ENCODE measurements at places on chromosomes 4 and X. TPM values are rescaled to one million over a fixed set of nuclear protein-coding genes. Genes with fewer than 3 reads are reported as not detected.
A peak's percentile ranks its signal among the peaks of the same experiment; 100 is the strongest.

The TCEAL8 gene
- 145 TPM for polyA plus RNA-seq

The CRMP1 gene
- polyA plus RNA-seq: 51.0 TPM

GRCh38 chr4:138671606-138672084 lies 343.9 kb upstream of the NOCT start:
- no peak for DNase-seq

GRCh38 chr4:165326831-165327210 lies 648 bp upstream of the MSMO1 start:
- DNase-seq: peak; percentile 8

GRCh38 chr4:10721616-10722015 lies 37.0 kb upstream of the CLNK start:
- DNase-seq: no peak

GRCh38 chr4:68180849-68181526 lies 51.3 kb upstream of the TMPRSS11F start:
- no peak for DNase-seq

DNA sequence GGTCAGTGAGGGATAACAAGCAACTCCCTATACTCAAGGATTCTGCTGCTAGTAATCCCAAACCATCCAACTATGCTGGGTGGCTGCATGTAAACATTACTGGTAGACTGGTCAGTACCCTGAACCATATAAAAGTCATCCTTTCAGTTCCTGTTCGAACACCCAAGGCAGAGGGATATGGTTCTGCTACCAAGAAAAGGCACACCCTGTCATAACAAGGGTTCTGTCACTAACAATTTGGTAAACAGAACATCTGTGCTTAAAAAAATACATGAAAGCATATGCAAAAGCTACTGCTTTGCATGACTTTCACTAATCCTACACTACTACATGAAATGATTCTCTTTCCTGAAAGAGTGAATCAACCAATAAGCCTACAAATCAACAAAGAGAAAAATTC lies 76.8 kb upstream of the MCF2 start:
- no peak for DNase-seq
